Large intestine (tissue), 12 donors: ENCODE measurements at places on chromosomes 7 and 10. TPM values are rescaled to one million over a fixed set of nuclear protein-coding genes. Genes with fewer than 3 reads are reported as not detected.

- DNase-seq, result no peak
Measured at GRCh38 chr7:47228386-47229014, 353.4 kb downstream of the TNS3 start.

DNA sequence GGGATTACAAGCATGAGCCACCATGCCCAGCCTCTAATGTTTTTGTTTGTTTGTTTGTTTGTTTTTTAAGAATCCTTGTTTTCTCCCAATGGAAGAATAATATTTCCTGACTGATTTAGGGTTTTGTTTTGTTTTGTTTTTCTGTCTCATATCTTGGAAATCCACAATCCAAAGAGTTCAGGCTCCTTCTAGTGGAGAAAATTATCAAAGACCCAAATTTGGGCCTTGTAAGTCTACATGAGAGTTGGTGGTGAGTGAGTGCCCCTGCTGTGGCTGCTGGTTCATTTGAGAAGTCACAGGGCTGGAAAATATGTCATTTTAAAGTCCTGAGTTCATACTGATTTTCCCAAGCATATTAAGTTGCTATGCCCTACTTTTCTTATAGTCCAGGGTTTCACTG, 33.5 kb upstream of the KLHL7 start:
- DNase-seq, result no peak

DNA sequence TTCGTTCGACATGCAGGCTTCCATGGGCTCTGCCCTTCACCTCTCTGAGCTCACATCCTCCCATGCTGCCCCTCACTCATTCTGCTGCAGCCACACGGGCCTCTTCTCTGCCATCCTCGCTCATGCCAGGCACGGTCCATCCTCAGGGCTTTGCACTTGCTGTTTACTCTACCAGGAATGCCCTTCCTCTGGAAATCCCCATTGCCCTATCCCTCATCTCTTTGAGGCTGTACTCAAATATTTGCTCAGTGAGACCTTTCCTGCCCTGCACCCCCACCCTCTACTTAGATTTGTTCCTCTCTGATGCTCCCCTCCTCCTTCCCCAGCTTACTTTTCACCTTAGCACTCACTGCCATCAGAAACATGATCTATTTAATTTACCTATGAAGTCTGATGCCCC, 107.0 kb upstream of the ZNF716 start:
- DNase-seq, result no peak

DNA sequence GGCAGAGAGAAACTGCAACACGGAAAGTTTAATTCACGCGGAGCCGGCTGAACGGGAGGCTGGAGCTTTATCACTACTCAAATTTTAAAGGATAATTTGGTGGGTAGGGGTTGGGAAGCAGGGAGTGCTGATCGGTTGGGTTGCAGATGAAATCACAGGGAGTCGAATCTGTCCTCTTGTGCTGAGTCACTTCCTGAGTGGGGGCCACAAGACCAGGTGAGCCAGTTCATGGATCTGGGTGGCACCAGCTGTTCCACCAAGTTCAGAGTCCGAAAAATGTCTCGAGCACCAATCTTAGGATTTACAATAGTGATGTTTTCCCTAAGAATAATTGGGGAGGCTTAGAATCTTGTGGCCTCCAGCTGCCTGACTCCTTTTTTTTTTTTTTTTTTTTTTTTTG, 3.6 kb upstream of the PRAP1 start:
- no peak for DNase-seq

The PALD1 gene
- 6.1 TPM for polyA plus RNA-seq

The GIMAP4 gene
- polyA plus RNA-seq, result 17.8 TPM
